Activated CD4-positive, alpha-beta memory T cell treated with anti-CD3 and anti-CD28 coated beads, Interleukin-2, amount 10 ng/mL, durations not matched to agents 7 days and 5 days (primary cell): ENCODE measurements at places on chromosomes 16 and 17. TPM values are rescaled to one million over a fixed set of nuclear protein-coding genes. Genes with fewer than 3 reads are reported as not detected.

GRCh38 chr16:48194828-48195556, 39.2 kb upstream of the ABCC12 start:
- DNase-seq = no peak

- DNase-seq = no peak
Observed at GRCh38 chr16:14302399-14303181, 231.5 kb downstream of the MRTFB start.

GRCh38 chr17:13337151-13337550, 264.6 kb downstream of the HS3ST3A1 start:
- no peak for DNase-seq

GRCh38 chr16:85871756-85872155, 27.2 kb upstream of the IRF8 start:
- DNase-seq = no peak

- no peak for DNase-seq
Observed at GRCh38 chr17:61200339-61200715, 199.3 kb upstream of the TBX2 start.

GRCh38 chr16:87457061-87457611, 35.7 kb downstream of the ZCCHC14 start:
- no peak for DNase-seq

MSLN gene
- total RNA-seq = not detected

GRCh38 chr17:54259476-54259875, 436.7 kb downstream of the KIF2B start:
- DNase-seq = no peak

DNA sequence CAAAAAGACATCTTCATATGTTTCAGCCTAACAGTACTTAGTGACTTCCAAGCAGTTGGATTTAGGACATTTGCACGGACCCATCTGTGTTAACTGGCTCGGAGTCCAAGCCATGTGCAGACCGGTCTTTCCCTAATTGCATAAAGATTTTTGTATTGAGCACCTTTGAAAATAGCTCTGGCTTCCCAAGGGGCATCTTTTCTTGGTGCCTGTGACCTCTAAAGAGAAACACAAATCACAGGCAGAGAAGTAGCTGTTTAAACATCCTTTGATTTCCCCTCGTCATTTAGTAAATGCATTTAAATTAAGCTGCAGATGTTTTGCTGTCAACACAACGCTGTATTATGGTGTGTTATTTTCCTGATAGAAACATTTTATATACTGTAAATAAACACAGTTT, 288.2 kb upstream of the SALL1 start:
- DNase-seq = no peak

- no peak for DNase-seq
Observed at GRCh38 chr17:49414271-49414621, 436 bp downstream of the PHB1 start.

- no peak for DNase-seq
Observed at GRCh38 chr16:72897707-72898106, 150.2 kb downstream of the ZFHX3 start.

CSH2 gene
- total RNA-seq = not detected

DNA sequence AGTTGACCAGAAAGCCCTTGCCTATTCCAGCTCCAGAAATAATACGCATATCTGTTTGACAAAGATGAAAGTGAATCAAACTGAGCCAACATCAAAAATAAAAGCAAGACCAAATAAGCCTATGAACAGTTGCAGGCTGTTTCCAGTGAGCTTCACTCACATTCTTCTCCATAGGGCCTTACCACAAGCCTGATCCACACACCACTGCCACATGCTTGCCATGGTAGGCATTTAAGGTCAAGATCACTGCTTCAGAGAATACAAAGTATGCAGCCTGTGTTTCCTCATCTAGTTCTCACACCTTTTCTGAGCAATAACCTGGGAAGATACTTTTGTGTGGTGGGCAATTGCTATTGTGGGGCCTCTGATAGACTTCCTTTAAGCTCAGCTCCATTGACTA, 1060.2 kb downstream of the CDH11 start:
- no peak for DNase-seq

DNA sequence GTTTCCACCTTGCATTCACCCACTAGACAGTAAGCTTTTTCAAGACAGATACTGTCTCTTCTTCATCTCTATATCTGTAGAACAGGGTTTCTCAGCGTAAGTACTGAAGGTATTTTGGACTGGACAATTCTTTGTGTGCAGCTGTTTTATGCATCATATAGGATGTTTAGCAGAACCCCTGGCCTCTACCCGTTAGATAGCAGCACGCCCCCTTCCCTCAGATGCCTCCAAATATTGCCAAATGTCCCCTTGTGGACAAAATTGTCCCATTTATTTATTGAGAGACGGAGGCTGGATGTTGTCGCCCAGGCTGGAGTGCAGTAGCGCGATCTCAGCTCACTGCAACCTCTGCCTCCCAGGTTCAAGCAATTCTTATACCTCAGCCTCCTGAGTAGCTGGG, 263.3 kb upstream of the TBX2 start:
- no peak for DNase-seq

DNA sequence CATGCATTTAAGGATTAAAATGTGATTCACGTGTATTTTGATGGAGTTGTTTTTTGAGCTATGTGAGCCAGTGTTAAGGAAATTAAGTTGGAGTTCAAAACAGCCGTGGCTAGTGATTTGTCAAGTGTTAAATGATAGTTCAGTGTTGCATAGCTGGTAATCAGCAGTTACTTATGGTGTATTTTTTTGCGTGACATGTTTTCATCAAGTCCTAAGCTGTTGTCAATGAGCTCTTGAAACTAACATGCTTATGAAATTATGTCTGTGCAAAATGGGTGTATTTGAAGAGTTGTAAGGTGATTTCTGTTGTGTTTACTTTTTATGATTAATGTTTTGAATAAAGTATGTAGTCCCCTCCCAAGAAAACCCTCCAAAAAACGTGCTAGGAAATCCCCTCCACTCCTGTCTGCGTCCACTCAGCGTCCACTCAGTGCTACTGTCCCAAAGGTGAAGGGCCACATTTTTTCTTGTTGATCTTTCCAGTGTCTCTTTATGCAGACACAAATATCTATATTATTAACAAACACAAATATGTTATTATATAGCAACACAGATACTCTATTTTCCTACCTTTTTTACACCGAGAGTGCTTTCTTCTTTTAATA, 30.0 kb downstream of the USP10 start:
- no peak for DNase-seq

- no peak for DNase-seq
Observed at GRCh38 chr16:17850581-17851250, 380.0 kb upstream of the XYLT1 start.

- DNase-seq = no peak
Observed at GRCh38 chr16:4384509-4384942, 12.9 kb downstream of the VASN start.

HAS3 gene
- 0.38 TPM for total RNA-seq

DNA sequence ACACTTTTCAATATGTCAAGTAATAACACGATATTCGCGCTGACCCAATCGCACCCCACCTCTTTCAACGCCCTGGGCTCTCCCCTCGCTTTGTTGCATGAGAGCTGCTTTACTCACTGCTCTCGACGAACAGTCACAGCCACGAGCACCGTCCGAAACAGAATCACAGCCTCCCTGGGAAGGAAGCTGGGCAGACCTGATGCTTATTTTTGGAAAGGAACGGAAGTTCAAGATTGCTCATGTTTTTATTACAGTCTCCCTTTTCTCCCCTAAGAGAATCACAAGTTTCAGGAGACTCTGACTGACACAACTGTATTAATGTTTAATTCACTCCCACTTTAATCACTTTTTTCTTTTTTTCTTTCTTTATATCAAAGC, 67.8 kb downstream of the ANKRD11 start:
- peak; percentile 43 for DNase-seq

GRCh38 chr17:19343256-19343630, 19.3 kb downstream of the B9D1 start:
- no peak for DNase-seq

DNA sequence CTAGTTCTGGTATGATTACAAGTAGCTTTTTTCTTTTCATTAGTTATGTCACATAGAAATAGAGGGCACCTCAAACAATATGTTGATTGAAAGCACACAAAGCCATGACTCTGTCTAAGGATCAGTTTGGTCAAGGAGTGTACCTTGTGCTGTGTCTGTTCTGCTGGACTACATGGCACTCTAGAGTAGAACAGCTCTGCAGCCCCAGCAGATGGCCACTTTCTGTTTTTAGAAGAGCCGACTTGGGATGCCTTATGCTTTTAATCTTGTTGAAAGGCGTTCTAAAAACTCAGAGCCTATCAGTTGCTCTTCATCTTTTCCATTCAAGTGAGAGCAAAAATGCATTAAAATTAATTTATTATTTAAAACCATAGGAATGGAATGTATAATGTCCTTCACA, 49.3 kb upstream of the CA10 start:
- no peak for DNase-seq

- DNase-seq = no peak
Observed at GRCh38 chr17:76688165-76688622, 22.6 kb downstream of the MXRA7 start.

- DNase-seq = no peak
Observed at GRCh38 chr17:78868391-78868790, 27.8 kb upstream of the USP36 start.

PRSS33 gene
- not detected for total RNA-seq

SDR42E1 gene
- total RNA-seq = 5.9 TPM

DNA sequence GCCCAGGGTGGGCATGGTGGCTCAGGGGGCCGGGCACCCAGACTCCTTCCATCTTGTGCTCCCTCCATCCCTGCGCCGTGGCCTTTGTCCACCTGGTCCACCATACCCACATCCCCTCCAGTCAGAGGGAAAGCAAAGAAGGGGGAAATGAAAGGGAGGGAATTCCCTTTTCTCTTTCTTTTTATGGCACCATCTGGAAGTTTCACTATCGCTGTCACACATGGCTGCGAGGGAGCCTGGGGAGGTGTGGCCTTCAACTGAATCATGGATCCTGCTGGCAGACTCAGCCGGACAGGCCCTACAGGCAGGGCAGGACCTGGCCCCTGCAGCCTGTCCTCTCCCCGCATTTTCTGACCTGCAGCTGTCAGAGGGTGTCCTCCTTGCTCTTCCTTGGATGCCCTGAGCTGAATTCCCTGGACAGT, 6.2 kb downstream of the SLC12A3 start:
- no peak for DNase-seq

- DNase-seq = no peak
Observed at GRCh38 chr17:79981661-79982101, 54.0 kb downstream of the TBC1D16 start.

DNA sequence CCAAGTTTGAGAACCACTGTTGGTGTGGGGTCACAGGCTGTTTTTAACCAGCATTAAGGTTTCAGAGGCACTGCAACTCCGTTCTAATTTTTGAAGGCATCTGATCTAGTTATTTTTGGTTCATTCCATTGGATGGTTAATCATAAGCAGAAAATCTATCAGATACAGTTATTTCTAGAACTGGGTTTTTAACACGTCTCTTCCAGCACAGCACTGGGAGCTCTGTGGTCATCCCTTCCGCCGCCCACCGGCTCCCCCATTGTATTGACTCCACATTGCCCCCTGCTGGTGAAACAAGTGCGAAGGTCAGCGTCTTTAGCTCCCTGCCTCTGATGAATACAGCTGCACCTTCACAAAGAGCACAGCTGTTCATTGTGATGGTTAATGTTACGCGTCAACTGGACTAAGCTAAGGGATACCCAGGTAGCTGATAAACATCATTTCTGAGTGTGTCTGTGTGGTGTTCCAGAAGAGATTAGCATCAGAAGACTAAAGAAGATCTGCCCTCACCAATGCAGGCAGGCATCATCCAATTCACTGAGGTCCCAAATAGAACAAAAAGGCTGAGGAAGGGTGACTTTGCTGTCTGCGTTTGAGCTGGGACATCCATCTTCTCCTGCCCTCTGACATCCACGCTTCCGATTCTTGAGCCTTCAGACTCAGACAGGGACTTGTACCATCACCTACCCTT, 8.5 kb downstream of the CCL18 start:
- DNase-seq = peak; percentile 72

DNA sequence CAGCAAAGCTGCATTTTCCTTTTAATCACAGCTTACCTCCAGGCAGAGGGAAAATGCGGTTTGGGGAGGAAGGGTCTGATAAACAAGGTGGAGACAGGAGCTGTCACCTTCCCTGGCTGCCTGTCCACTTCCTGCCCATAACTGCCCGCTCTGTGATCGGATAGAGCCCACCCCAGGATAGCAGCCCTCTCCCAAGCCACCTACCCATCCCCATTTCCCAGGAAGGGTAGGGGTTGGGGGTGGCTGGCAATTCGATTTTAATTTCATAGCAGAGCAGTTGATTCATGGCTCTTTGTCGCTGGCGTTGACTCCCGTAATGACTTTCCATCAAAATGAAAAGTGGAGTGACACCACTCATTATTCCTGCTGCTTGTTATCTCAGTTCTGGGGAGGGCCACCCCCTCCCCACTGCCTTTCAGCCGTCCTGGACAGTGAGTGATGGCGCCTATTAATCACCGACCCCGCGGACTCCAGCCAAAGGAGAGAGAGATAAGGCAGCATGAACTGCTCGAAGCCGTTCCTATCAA, 11.2 kb downstream of the CDK5RAP3 start:
- DNase-seq = no peak

HAGH gene
- 51.8 TPM for total RNA-seq

FAM20A gene
- not detected for total RNA-seq

CD300E gene
- total RNA-seq = not detected

DNA sequence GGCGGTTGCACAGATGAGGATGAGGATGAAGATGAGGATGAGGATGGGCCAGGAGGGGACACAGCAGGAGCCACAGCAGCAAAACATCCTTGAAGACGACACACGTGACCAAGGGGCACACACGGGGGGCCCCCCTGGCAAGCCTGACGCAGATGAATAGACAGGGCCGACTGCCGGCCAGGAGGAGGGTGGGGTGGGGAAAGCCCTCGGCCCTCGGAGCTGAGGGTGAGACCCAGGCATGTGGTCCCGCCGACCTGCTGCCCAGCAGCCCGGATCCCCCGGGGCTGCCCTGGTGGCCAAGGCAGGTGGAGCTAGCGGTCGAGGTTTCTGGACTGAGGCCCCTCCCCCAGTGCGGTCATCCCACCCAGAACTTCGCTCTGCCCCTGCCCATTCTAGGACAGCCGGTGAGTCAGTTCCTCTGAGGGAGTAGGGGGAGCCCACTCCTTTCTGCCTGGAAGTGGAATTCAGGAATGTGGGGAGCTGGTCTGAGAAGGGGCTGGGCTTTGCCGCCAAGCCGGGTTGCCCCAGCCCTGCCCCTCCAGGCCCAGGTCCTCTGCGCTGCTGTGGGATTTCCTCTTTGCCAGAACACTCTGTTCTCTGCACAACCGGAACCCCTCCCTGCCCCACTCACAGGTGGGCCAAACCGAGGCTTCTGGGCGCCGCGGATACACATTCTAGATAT, 9.9 kb downstream of the CYGB start:
- no peak for DNase-seq

KRTAP17-1 gene
- not detected for total RNA-seq

KRTAP3-1 gene
- not detected for total RNA-seq

DNA sequence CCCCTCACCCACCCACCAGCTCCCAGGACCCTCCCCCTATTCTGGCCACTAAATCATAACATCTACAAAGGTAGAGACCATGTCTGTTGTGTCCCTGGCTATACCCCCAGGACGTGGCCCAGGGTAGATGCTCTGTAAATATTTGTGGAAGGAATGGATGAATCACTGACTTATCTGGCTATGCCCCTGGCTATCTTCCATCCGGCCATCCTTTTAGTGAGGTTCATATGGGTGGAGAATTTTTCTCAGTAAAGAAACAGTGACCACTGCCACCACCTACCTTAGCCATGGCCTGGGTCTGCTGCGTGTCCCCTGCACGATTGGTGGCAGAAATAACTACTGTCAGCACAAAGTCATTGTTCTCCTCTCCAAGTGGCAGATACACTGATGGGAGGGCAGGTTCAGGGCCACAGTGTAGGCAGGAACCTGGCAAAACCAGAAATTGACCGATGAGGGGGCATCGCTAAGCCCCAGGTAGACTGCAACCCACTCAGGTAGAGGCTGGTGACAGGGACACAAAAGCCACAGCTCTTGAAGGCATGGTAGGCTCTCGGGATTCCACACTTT, 63.1 kb upstream of the BCO1 start:
- no peak for DNase-seq
